ENCODE measurements at places on chromosomes 2 and 18.

DNA sequence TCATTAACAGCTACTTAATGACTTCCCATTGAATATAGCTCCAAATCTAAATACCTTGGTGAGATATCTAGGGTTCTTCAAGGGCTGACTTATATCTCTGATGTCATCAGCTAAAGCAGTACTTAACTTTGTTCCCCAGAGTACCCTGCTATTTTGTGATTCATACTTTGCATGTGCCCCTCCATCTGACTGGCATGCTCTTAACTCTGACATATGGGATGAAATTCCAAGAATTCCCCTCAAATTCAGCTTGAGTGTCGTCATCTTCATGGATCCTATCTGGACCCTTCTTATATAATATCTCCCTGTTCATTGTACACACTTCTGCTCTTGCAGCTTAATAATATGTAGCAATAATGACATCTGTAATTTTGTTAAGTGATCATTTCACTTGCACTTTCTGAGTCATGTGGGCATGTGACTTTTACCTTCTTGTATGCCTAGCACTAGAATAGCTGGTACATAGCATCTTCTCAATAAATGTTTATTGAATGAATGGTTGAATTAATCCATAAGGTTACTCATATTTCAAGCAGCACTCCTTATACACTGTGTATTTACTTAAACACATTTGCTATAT, 172.9 kb downstream of the WDR7 start:
- no peak for DNase-seq

DNA sequence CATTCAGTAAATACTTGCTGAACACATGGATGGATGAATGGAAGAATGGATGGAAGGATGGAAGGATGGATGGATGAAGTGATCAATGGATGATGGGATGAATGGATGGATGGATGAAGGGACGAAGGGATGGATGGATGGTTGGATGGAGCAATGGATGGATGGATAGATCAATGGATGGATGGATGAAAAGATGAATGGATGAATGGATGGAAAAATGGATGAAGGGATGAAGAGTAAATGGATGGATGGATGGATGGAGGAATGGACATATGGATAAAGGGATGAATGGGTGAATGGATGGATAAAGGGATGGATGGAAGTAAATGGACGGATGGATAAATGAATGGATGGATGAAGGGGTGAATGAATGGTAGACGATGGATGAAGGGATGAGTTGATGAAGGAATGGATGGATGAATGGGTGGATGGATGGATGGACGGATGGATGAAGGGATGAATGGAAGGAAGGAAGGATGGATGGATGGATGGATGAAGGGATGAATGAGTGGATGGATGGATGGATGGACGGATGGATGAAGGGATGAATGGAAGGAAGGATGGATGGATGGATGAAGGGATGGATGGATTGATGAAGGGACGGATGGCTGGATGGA, 13.9 kb upstream of the ID2 start:
- DNase-seq: no peak

GRCh38 chr2:100195942-100196341, 53.6 kb upstream of the AFF3 start:
- no peak for DNase-seq

DNA sequence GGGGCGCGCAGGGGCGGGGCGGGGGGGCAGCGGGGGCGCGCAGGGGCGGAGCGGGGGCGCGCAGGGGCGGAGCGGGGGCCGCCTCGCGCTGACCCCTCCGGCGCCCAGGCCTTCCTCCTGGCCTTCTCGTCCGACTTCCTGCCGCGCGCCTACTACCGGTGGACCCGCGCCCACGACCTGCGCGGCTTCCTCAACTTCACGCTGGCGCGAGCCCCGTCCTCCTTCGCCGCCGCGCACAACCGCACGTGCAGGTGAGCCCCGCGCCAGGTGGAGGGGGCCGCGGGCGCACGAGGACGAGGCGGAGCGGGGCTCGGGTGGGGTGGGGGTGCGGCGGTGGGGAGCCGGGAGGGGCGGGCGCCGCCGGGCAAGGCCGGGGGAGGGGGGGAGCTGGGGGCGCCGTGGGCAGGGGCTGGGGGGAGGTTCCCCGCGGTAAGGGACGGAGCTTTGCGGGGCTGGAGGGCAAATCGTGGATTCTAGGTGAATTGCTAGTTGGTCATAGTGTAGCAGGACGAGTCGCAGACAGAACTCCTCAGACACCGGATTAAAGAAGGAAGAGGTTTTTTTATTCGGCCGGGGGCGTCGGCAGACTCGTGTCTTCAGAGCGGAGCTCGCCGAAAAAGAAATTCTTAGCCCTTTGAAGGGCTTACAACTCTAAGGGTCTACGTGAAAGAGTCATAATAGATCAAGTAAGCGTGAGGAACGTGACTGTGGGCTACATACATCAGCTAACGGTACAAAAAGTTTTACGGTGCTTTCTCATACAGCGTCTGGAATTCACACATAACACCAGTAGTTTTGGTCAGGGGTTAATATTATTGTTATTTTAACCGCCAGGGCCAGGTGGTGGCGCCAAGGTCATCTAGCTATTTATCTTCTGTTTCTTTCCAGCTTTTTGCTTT, 29.9 kb downstream of the ANO7 start:
- DNase-seq: peak; percentile 88

DNA sequence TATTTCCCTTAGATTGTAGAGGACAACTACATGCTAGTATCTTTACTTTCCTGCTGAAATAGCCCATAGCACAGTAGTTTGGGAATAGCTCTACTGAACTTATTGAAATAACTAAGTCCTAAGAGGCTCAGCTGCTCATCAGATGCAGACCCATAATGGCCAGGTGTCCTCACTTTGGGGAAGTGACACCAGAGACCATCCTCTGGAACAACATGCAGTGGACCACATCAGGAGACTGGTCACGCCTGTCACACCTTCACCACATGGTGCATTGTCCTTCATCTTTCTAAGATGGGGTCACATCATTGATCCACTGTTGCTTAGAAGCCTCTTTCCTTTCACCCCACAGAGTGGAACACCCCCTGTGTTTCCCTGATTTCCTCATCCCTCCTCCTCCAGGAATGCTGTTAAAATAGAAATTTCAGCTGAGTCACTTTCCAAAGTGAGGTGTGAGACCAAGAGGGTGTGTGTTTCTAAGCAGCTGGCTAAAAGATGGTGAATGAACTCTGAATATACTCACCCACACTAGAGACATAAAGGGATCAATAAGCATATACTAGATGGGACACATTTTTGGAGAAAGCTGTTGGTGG, 215.2 kb upstream of the LRRTM1 start:
- no peak for DNase-seq

DNA sequence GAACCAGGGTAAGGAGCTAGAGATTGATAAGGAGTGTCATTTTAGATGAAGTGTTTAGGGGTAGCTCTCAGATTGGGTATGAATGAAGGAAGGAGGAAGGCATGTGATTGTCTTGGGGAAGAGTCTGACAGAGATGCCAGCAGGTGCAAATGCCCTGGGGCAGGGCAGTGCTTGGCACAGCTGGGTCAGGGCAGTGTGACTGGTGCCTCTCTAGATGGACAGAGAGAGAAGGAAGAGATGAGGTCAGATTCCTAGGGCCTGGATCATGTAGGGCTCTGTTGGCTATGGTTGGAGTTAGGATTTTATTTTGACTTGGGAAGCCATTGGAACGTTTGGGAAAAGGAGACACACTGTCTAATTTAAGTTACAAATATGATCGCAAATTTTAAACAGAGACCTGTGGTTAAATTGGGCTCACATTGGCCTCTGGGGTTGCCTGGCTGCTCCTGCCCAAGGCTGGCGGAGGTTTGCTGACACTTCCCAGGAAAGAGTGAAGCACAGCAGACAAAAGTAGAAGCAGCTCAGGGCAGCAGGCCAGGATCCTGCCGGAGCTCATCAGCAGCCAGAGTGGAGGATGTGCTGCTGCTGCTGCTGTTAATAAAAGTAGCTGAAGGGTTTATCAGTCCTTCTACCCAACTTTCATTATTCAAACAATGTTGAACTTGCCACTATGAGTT, 32.7 kb upstream of the FHL2 start:
- peak; percentile 37 for DNase-seq

DNA sequence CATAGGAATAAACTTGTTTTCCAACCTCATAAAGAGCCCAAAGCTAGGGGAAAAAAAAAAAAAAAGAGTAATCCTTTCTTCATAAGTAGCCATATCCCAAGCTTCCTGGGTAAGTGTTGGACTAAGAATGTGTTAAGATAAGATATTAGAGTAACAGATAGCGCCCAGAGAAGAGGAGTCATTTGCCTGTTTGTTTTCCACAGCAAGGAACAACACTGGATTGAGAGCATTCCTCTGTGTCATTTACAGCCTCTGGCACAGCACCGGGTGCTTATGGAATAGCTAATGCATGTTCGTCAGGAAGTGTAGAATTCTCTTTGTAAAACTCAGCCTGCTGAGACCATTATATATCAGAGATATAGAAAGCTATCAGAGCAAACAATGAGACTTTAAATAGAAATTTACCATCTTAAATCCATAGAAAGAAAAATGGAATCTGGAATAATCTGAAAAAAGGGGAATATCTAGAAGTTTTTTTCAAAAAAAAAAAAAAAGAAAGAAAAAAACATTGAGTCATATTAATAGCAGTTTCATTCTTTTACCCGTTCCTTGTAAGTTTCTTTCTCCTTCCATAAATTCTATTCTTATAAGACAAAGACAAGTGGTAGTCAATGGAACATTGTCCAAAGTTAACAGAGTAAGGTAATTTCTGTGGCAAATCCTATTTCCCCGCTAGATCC, 37.6 kb downstream of the LRP2 start:
- no peak for DNase-seq

- peak; percentile 55 for DNase-seq
Observed at GRCh38 chr2:109448946-109449788, 164.6 kb downstream of the SEPTIN10 start.

GRCh38 chr2:24912523-24912922, 7.5 kb downstream of the ADCY3 start:
- no peak for DNase-seq

DNA sequence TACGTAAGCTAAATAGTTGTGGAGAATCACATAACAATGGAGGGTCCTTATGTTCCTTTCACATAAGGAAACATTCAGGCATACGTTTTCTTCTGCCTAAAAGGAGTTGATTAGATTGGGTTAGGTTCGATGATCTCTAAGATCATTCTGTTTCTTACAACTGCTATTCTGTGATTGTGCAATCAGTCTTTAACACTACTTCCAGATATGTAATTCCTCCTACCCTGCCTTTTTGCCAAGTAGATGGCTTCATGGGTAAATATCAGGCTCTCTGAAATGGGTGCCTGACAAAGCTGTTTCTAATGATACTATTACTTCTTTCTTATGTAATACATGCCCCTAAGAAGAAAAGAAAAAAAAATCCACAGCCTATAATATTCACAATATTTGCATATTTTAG, 321.5 kb downstream of the XIRP2 start:
- DNase-seq: no peak

- DNase-seq: no peak
Observed at GRCh38 chr2:73896362-73897239, 3.8 kb downstream of the ACTG2 start.

DNA sequence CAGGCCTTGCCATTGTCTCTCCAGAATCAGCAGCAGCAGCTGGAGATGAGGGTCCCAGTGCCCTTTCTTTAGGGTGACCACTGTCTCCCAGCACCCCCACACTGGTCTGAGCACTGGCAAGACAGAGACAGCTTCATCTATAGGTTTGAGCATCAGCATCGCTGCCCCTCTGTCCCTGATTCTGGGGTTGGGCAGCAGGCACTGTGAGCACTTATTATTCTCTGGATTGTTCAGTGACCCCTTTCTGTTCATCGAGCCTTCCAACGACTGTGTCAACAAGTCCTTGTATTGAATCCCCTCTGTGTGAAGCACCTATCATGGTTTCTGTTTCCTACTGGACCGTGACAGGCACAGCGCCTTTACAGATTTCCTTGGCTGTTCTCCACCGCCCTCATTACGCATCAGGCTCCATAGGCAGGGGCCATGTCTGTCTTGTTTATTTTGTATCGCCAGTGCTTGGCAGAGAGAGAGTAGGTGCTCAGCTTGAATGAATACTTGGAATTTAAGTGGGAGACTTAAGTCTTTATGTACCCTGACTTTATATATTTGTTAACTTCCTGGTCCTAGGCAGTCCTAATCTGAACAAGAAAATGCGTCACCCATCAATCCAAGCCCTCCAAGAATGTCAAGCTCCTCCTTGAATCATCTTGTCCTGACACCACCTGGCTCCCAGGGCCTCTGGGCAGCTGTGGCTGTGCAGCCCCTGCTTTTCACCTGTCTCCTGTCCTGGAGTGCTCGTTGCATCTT, 11.4 kb downstream of the MALL start:
- DNase-seq: no peak

GRCh38 chr2:119580550-119581072, 36.4 kb downstream of the CFAP221 start:
- no peak for DNase-seq

DNA sequence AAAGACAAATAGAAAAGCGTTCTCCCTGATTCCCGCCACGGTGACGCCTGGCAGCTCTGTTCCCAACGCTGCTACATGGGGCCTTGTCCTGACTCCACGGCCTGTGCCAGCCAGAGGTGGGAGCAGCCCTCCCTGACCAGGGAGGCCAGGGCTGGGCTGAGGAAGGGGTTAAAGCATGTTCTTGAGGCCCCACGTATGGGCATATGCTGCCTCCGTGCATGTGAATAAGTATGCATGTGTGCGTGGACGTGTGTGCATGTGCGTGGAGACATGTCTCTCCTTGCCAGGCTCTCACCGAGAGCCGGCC, 1.6 kb upstream of the SNED1 start:
- DNase-seq: no peak

DNA sequence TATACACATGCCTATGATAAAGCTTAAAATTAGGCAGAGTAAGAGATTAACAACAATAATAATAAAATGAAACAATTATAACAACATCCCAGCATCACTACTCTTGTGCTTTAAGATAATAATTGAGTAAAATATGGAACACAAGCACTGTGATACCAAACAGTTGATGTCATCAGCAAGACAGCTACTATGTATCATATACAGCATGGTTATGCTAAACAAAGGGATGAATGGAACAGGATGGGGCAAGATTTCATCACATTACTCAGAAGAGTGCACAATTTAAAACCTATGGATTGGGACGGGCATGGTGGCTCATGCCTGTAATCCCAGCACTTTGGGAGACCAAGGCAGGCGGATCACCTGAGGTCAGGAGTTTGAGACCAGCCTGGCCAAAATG, 1221.0 kb downstream of the SUCLG1 start:
- DNase-seq: no peak

DNA sequence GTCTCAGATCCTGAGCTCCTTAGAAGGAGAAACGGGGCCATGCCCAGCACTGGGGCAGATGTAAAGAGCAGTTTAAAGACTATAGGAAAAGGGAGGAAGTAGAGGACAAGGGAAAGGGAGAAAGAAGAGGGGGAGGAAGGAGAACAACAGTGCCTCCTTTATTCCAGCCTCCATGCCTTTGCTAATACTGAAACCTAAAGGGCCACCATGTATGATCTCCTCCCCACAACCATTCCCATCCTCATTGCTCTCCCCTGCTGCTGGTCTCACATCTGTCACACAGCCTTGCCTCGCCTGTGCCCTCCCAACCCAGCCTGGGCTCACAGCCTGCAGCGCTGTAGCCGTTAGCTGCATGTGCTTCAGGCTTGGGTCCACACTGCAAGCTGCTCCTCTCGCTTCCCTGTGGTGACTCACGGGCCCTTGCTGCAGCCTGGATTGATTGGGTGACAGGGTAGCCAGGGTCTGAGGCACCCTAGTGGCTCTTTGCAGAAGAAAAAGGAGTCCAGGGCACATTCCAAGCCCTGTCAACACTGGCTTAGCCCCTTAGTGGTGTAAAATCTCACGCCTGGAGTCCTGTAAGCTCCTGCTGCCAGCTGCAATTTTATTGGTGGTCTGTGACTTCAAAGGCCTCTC, 281.9 kb downstream of the SRBD1 start:
- no peak for DNase-seq

GRCh38 chr2:241905716-241906377, 36.3 kb downstream of the RTP5 start:
- DNase-seq: no peak

- no peak for DNase-seq
Observed at GRCh38 chr18:72091369-72091768, 452.8 kb downstream of the CBLN2 start.

Measured in SK-N-SH (cell line).